T-cell (primary cell): ENCODE measurements at places on chromosomes 5 and 9. TPM values are rescaled to one million over a fixed set of nuclear protein-coding genes. Genes with fewer than 3 reads are reported as not detected.

- H3K36me3 ChIP-seq: no peaks in the 10 kb centered on the region
- no peak for DNase-seq
- no peak within 1 kb of the TSS for H3K27ac ChIP-seq
Observed at GRCh38 chr9:1050125-1050895, at the start of gene DMRT2. DMRT2 (plus strand) TSS chr9:1050357; CDS start chr9:1051614, 1,257 bp downstream.

Gene FOCAD
- 15.6 TPM for total RNA-seq

GRCh38 chr5:127280491-127281220 lies 9.9 kb upstream of the MEGF10 start:
- no peak overlapping the region for H3K4me3 ChIP-seq
- no peak overlapping the region for H3K27ac ChIP-seq
- H3K27me3 ChIP-seq: no peaks in the 10 kb centered on the region
- DNase-seq: no peak
- no peaks in the 10 kb centered on the region for H3K4me1 ChIP-seq

GRCh38 chr9:73780916-73781315 lies 629.3 kb downstream of the ANXA1 start:
- no peak for DNase-seq
- no peak overlapping the region for H3K4me3 ChIP-seq
- no peak overlapping the region for H3K27ac ChIP-seq
- no peaks in the 10 kb centered on the region for H3K4me1 ChIP-seq

DNA sequence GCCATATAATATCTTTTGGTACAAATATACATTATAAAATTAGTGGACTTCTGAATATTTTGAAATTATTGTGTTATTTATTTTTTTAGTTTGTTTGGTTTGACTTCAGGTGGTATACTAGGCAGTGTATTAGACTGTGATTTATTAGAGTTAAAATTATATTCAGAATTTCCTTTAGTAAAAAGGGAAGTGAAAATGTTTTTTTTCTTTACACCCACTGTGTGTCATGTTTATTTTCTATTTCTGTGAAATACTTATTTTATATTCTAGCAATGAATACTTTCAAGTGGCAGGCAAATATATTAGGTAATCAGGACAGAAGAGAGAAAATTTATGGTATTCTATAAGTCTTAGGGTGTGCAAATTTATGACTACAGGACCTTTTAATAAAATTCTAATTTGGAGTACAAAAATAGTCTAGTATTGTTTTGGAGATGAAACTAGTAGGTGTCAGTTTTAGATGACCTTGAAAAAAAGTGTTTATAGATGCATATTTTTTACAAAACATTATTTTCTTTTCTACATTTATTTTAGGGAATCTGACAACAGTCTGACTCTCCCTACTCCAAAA lies 8.8 kb downstream of the CSNK1G3 start:
- H3K4me1 ChIP-seq: peaks cover 10% of the 10 kb centered on the region
- H3K36me3 ChIP-seq: no peaks in the 10 kb centered on the region
- no peaks in the 10 kb centered on the region for H3K27me3 ChIP-seq

DNA sequence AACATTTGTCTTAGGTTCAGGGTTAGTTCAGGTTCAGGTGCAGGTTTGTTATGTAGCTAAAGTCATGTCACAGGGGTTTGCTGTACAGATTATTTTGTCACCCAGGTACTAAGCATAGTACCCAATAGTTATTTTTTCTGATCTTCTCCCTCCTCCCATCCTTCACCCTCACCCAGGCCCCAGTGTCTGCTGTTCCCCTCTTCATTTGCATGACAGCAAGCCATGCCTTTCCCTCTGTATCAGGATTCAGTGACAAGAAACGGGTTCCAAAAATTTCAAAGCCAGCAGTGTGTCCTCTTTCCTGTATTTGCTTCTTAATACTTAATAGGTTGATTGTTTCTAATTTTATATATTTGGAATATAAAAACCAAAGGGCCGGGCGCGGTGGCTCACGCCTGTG lies 330.8 kb upstream of the SGCD start:
- DNase-seq: no peak
- no peaks in the 10 kb centered on the region for H3K4me1 ChIP-seq
- peaks cover 2% of the 10 kb centered on the region for H3K27me3 ChIP-seq
- H3K4me3 ChIP-seq: no peak overlapping the region
- H3K27ac ChIP-seq: no peak overlapping the region
- H3K36me3 ChIP-seq: no peaks in the 10 kb centered on the region

GRCh38 chr9:98520221-98520960 lies 188.3 kb downstream of the GABBR2 start:
- H3K4me1 ChIP-seq: no peaks in the 10 kb centered on the region
- H3K4me3 ChIP-seq: no peak overlapping the region
- H3K27ac ChIP-seq: no peak overlapping the region
- H3K27me3 ChIP-seq: peaks cover 3% of the 10 kb centered on the region
- H3K36me3 ChIP-seq: no peaks in the 10 kb centered on the region
- DNase-seq: no peak

- no peaks in the 10 kb centered on the region for H3K36me3 ChIP-seq
- no peaks in the 10 kb centered on the region for H3K4me1 ChIP-seq
- DNase-seq: no peak
- no peak overlapping the region for H3K27ac ChIP-seq
- H3K27me3 ChIP-seq: no peaks in the 10 kb centered on the region
Observed at GRCh38 chr5:83844449-83845068, 123.9 kb upstream of the HAPLN1 start.

- H3K4me3 ChIP-seq: no peak overlapping the region
- no peaks in the 10 kb centered on the region for H3K36me3 ChIP-seq
- H3K4me1 ChIP-seq: no peaks in the 10 kb centered on the region
- no peaks in the 10 kb centered on the region for H3K27me3 ChIP-seq
- DNase-seq: no peak
Observed at GRCh38 chr9:28648723-28649122, 1075.4 kb upstream of the C9orf72 start.

- no peak overlapping the region for H3K27ac ChIP-seq
- no peak overlapping the region for H3K4me3 ChIP-seq
- no peak for DNase-seq
- no peaks in the 10 kb centered on the region for H3K36me3 ChIP-seq
- no peaks in the 10 kb centered on the region for H3K27me3 ChIP-seq
Observed at GRCh38 chr5:22390888-22391287, 462.3 kb downstream of the CDH12 start.

Gene SH2D3C
- 48.7 TPM for total RNA-seq

GRCh38 chr5:42970636-42971559 lies 69.2 kb downstream of the ANXA2R start:
- H3K4me3 ChIP-seq: no peak overlapping the region
- H3K36me3 ChIP-seq: peaks cover 19% of the 10 kb centered on the region
- DNase-seq: no peak
- no peaks in the 10 kb centered on the region for H3K27me3 ChIP-seq
- no peak overlapping the region for H3K27ac ChIP-seq

DNA sequence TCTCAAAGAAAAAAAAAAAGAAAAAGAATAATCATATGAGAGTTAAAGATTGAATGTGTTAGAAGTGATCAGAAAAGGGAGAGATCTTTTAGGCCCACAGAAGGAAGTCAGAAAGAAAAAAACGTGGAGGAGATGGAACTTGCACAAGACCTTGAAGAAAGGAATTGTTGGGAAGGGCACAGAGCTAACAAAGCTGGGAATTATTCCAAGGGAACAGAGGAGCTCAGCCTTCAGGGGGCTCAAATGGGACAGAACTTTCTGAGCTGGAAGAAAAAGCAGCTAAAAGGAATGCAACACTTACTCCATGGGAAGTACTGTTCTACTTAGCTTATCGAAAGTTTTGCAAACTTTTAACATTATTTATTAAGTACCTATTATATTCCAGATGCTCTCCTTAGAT lies 153.4 kb upstream of the ADRA1B start:
- no peak for DNase-seq
- H3K27ac ChIP-seq: no peak overlapping the region
- H3K4me3 ChIP-seq: no peak overlapping the region
- H3K36me3 ChIP-seq: no peaks in the 10 kb centered on the region

DNA sequence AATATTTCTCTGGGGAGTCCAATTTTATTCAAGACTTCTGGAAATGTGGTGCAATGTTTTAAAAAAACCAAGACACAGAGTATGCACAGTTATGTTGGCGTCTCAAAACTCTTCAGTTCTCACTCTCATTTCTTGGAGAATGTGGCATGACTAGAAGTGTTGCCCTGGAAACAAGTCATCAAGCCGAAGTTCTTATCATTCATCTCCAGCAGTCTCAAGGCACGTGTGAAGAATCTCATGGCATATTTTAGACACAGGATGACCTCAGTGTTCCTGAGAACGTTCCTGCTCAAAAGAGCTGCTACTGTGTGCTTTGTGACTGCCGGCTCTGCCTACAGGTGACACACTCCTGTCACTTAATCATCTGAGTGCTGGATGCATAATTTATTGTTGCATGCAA lies 147.4 kb upstream of the IRX4 start:
- H3K27me3 ChIP-seq: peaks cover 3% of the 10 kb centered on the region
- H3K36me3 ChIP-seq: no peaks in the 10 kb centered on the region
- H3K4me3 ChIP-seq: no peak overlapping the region
- no peak for DNase-seq
